ENCODE measurements at places on chromosomes 1 and 21.

DNA sequence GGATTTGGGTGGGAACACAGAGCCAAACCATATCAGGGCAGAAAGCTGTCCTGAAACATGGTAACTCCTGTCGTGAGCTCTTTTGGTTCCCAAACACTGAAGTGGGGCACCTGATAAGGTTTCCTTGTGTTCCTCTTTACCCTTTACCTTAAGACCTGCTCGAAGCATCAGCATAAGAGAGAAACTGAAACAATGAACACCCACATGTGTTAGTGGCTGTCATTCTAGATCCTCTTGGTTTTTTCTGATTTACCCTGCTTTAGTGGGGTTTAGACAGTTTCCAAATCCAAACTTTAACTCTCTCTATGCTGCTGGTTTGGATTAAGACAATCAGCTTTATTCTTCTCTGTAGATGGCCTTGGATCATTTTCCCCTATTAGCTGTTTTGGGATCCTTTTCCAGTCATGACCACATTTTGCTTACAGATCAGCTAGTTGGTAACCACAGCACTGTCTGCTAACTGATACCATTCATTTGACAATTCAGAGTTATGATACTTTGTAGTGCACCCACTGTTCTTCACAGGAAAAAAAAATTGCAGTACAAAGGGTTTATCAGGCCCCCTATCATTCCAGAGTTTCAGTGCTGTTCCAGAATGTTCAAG, 975 bp upstream of the MNDA start:
- no peak for DNase-seq

DNA sequence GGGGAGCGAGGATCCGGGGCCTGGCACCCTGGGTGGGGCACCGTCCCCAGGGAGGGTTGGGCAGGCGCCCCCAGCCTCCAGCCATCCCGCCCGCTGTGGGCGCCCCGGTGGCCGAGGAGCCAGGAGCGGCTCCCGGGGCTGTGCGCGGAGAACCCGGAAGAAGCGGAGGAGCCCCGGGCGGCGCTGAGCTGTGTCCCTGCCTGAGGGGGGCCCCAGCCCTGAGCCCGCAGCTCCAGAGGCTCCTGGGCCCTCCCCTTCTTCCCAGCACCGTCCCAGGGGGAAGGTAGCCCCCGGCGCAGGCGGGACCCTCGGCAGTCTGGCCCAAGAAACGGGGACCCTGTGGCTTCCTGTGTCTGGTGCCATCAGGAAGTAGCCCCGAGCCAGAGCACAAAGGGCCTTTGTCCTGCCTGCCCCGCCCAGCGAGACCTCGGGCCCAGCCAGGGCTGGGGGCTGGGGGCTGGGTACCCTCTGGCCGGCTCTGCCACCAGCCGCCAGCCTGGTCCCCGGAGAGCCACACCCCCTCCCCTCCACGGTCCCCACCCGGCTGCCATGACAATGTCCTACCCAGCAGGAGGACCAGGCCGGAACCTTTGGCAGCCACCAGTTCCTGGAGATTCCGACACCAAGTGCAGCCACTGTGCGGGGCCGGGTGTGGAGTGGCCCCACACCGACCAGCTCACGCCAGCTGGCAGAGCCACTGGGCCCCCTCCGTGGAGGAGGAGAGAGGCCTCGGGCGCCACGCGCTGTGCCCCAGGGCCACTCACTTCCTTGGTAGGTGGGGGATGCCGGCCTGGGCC, 15.6 kb upstream of the TTLL10 start:
- no peak for DNase-seq

DNA sequence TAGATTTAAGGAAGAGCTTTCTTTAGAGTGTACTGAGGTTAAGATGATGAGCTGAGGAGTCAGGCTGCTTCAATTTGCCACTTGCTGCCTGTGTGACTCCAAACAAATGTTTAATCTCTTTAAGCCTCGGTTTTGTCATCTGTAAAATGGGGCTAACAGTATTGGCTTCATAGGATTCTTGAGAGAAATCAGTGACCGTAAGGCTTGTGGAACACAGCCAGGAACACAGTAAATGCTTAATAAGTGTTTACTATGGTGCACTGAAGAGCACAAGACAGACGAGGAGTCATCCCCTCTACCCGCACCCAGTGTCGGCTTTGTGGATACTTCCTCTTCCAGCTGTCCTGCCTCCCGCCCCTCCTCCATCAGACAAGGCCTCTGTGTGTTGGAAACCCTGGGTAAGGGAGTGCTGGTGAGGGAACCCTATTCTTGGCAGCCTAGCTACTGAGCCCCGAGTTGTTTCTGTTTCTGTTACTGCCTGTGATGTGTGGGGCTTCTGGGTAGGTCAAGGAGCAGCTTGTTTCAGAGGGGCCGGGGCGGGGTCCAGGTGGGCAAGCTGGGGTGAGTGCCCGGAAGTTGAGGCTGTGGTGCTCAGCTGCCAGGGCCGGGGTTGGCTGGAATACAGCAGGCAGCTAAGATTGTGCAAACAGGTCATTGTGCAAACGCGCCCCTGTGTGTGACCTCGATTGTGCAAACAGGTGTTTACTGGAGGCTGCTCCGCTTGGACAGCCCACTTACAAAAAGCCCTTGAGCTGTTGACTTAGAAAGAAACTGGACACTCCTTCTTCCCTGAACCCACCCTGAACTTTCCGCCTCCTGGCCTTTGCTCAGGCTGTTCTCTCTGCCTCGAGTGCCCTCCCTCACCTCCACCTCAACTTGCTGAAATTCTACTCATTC, 4.0 kb upstream of the CSF3R start:
- DNase-seq = no peak

- no peak for DNase-seq
Observed at GRCh38 chr1:84163123-84163931, 19.3 kb downstream of the PRKACB start.

GRCh38 chr1:119686661-119687060, 25.1 kb upstream of the PHGDH start:
- no peak for DNase-seq

- no peak for DNase-seq
Observed at GRCh38 chr1:168340781-168341482, 60.3 kb downstream of the TBX19 start.
